ENCODE measurements at places on chromosomes 16 and 17.

DNA sequence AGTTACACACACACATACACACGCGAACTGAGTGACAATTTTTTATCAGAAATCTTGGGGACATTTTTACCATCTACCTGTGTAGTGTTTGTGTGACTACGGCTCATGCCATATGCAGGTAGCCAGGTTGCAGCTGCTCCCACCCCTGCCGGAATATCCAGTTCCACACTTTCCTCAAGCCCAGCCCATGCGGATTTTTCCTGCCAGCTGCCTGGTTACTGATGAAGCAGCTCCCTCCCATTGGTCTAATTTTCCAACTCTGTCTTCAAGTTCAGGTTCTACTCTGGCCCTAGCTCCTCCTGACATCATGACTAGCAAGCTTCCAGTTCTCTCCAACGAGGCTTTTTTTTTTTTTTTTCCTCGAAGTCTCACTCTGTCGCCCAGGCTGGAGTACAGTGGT lies 4.8 kb downstream of the GSG1L2 start:
- peak; percentile 41 for DNase-seq

DNA sequence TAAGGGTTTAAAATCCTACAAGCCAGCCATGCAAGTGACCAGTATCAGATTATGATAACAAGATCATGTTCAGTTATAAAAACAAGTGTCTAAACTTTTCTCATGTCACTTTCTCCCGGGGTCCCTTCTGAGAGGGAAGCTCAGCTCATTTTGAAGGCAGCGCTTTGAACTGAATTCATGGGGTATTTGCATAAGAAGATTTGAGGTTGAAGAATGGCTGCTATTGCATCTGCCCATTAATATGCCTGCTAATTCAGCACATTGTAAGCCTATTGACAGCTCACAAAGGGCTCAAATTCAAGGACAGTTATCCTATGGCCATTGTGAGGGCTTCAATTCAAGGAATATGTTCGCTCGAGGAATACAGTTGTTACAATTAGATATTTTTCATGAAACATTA lies 290.2 kb upstream of the IRX3 start:
- no peak for DNase-seq

DNA sequence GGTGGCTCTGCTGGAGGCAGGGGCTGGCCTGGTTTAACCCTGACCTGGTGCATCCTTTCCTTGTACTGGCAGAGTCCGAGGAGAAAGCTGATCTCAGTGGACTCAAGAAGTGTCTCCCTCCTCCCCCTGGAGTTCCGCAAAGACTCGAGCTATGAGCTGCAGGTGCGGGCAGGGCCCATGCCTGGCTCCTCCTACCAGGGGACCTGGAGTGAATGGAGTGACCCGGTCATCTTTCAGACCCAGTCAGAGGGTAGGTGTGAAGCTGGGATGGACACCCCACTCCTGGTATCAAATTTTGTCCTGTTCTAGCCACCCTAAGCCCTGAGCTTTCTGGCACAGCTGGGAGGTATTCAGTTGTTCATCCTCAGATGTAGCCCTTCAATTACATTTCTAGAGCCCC lies 42.5 kb downstream of the IL21R start:
- DNase-seq: no peak

DNA sequence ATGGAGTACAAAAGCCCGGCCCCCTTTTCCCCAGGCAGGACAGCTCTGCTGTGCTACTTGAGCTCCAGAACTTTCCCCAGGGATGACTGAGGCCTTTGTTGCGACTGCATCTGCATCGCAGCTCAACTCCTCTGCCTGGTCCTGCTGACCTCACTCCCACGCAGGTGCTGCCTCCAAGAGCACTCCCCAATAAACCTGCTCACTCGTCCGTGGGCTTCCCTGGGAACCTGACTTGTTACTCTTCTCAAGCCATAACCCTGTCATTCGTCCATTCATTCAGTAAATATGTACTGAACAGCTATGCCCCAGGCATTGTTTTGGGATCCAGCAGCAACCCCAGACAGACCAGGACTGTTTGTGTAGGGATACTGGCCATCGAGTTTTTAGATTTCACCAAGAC lies 11.6 kb upstream of the RMI2 start:
- no peak for DNase-seq

- DNase-seq: peak; percentile 76
Measured at GRCh38 chr17:49497148-49498028, 2.3 kb downstream of the NGFR start.

GRCh38 chr16:21650521-21650920 lies 1.9 kb downstream of the IGSF6 start:
- no peak for DNase-seq

DNA sequence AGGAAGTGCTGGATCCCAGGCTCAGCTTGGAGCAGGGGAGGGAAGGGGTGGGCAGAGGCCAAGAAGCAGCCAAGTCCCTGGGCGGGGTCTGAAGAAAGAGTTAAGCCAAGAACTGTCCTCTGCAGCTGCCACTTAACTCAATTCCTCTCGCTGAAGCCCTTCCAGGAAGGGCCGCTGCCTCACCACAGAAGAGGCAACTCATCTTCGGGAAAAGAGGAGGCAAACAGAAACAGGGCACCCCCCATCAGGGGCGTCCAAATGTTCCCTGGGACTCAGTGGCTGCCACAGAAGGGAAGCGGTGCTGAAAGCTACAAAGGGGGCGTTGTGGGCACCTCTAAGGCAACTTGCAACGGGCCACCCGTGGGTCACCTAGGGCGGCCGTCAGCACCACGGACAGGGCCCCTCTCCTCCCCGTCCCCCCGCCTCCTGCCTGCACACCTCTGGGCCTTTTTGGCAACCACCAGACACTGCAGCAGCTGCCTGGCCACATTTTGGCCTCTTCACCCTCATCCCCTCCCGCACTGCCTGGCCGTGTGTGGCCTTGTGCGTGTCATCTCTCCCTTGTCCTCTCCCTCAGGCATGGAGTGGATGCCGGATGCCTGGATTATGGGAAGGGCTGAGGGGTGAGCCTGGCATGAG lies 2.5 kb downstream of the TLCD3B start:
- no peak for DNase-seq

GRCh38 chr17:78040440-78041385 lies 82.2 kb downstream of the TNRC6C start:
- DNase-seq: peak; percentile 79

DNA sequence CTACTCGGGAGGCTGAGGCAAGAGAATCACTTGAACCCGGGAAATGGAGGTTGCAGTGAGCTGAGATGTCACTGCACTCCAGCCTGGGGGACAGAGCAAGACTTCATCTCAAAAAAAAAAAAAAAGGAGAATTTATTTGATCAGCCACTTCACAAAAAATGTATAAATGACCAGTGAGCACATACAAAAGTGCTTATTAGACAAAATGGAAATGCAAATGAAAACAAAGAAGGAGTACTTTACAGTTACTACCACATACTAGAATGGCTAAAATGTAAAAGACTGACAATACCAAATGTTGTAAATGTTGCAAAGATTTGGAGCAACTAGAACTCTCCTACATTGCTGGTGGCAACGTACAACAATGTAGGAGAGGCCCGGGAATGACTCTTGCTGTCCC lies 241.8 kb upstream of the SOX9 start:
- DNase-seq: no peak

DNA sequence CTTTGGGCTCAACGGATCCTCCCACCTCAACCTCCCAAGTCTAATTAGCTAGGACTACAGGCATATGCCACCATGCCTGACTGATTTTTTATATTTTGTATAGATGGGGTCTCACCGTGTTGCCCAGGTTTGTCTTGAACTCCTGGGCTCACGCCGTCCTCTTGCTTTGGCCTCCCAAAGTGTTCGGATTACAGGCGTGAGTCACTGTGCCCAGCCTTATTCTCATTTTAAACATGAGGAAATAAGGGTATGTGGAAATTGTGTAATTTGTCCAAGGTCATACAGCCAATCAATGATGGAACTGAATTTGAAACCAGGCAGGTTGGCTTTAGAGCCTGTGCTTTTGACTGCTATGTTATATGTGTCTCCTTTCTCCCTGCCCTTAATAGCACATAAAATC lies 27.4 kb upstream of the AQP8 start:
- no peak for DNase-seq

DNA sequence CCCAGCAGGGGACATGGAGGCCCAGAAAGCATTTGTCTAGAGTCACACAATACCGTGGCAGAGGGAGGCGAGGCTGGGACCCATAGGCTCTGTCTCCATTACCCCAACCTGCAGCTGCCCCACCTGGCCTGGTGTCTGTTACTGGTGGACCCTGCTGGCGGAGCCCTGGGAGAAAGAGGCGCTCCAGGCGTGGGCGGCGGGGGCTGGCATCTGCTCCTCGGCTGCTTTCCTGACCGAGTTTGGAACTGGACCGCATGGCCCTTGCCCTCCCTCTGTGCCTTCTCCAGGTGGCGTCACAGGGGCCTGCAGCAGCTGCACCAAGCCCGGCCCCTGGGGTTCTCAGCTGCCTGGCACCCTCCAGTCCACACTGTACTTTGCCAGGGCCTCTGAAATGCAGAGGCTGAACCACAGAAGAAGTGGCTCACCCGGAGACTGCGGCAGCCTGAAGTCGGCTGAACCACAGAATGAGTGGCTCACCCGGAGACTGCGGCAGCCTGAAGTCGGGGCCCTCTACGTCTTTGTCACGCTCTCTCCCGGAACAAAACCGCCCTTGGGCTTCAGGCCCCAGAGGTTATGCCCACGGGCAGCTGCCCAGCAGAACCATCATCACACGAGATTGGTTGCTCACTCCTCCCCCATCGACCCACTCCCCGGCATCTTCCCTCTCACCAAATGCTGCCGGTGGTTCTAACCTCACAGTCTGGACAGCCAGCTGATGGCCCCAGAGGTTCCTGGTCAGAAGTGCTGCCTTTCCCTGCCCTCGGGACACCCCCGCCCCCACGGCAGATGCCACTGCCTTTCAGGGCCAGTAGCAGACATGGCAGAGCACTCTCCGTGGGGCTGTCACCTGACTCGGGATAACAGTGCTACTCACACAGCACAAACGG lies 20.2 kb downstream of the CBFA2T3 start:
- DNase-seq: peak; percentile 24

DNA sequence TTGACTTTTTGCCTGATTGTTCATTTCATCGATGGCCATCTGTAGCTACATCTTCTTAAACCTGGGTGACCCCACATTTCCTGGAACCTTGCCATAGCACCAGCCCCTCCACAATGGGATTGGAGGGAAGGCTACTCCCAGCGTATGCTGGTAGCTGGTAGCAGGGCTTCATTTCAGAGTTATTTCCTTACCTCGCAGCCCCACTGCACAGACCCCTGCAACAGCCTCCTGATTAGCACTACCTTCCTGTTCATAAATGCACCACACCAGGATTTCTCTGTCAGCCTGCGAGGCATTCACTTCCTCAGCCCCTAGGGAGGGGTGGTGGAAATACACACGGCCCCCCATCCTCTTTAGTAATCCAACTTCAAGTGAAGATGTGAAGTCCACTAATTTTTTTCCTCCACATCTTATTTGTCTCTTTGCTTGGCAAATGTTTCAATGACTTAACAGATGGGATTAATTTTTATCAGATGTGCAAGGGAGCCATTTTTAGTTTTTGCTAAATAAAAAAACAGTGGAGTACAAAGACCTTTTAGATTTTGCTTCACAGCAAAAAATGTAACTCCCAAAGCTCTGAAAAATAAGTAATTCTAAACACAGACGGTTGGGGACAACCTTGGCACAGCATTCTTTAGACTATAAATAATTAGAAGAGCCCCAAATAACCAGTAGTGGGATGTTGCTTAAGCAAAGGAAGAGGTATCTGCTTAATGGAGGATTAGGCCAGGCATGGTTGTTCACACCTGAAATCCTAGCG lies 76.6 kb downstream of the CLEC16A start:
- no peak for DNase-seq

- DNase-seq: no peak
Measured at GRCh38 chr16:51155820-51156806, 5.0 kb upstream of the SALL1 start.

DNA sequence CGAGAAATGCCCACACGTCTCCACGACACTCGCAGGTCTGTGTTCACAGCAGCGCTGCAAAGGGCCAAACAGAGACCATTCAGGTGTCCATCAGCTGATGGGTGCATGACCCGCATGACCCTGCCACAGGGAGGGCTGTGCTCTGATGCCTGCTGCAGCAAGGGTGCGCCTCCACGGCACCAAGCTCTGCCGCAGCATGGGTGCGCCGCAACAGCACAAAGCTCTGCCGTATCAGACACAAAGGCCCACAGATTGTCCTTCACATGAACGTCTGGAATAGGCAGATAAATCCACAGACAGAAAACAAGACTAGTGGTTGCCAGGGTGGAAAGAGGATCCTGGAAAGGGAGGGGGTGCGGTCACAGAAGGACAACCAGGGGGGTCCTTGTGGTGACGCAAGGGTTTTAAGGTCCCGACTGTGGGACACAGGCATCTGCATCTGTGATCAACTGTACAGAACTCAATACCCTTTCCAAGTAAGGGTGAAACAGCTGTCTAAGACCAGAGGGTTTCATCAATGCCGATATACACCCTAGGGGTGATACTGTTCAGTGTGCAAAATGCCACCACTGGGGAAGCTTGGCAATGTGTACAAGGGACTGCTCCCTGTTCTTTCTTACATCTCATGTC lies 121.0 kb downstream of the ANKRD11 start:
- no peak for DNase-seq

DNA sequence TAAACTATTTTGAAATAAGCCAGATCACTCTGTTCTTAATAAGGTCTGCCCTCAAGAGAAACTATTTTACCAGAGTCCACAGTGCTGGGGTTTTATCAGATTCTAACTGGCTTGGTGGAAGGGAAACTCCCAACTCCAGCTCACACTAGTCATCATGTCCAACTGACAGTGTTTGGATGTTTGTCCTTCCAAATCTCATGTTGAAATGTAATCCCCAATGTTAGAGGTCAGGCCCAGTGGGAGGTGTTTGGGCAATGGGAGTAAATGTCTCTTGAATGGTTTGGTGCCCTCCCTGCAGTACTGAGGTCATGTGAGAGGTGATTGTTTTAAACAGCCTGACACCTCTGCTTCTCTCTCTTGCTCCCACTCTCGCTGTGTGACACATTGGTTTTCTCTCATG lies 1301.0 kb upstream of the CDH8 start:
- no peak for DNase-seq

DNA sequence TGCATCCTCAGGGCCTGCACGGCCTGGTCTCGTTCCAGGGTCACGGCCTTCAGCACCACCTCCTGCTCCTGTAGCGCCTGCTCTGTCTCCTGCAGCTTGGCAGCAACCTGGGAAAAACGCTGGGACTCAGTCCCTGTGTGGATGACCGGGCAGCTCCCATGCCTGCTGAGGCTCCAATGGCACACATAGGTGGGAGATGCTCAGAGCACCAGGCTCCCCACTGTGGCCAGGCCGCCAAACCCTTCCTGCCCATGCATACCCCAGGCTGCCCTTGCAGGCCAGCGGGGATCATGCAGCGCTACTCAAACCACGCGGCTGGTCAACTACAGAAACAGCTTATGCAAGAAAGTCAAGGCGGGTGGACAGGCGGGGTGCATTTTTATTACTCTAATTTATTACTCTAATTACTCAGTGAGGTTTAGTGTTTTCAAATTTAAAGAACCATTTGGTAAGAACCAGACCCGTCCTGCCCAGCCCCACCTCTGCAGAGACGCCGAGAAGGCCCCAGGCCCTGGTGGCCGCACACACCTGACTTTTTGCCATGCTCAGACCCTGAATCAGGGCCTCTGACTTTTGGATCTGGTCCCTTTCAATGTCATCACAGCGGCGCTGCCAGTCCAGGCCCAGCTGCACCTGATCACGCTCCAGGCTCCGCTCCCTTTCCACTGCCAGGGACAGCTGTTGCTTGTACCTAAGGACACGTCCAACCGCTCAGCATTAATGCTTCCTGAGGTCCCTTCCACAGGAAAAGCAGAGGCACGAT lies 34.0 kb downstream of the CCDC57 start:
- no peak for DNase-seq

GRCh38 chr17:41917192-41917591 lies 1.6 kb downstream of the ACLY start:
- DNase-seq: no peak
